Jurkat, Clone E6-1 (cell line): ENCODE measurements at places on chromosomes 2 and 18.

DNA sequence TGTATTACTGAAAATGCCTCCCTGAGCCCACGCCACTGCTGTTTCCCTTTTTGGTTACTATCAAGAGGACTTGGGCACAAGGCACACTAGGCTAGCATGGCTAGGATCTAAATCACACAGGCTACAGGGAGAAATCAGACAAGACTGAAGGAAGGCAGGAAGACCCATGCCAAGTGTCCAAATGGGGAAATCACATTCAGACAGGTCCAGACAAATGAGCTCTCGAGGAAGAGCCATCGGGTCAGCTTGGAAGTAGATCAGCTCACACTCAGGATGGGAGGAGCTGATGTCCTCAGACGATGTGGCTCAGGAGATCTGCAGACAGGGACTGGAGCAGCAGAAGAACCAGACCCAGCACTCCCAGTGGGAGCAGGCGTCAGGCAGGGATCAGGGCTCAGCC lies 113.2 kb downstream of the COL6A3 start:
- DNase-seq: no peak

GRCh38 chr2:140804700-140805260 lies 1326.0 kb downstream of the LRP1B start:
- no peak for DNase-seq

GRCh38 chr2:113898081-113898480 lies 8.2 kb downstream of the ACTR3 start:
- no peak for DNase-seq

GRCh38 chr2:240959214-240959940 lies 39.0 kb upstream of the SNED1 start:
- no peak for DNase-seq

DNA sequence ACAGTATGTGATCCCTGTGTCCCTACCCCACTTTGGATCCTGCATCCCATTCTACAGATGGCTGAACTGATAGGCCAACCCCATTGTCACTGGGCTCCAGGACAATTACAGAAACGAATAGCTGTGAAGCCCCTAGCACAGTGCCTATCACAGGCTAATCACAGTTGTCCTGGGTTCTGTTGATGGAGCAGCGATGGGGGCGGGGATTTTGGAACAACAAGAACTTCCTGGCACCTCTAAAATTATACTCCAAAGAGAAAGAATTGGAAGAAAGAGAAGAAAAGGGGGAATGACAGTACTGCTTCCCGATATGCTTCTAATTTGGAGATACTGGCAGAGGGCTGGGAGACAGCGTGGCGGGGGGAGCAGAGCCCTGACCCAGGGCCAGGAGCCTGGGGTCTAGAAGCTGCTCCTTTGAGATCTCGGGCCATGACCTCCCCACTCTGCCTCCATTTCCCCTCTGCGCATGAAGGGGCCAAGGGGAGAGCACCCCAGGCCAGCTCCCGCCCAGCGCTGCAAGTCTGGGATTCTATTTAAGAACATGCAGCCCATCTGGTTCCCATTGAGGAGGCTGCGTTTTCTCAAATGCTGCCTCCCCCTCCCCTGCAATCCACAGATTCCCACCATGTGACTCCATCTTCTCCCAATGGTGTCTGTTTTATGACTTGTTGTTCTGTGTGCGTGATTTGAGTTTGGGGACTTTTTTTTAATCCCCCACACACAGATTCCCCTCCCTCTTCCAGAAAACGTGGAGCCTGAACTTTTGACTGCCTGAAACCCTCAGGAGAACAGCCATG lies 202.7 kb downstream of the CYP26B1 start:
- no peak for DNase-seq

DNA sequence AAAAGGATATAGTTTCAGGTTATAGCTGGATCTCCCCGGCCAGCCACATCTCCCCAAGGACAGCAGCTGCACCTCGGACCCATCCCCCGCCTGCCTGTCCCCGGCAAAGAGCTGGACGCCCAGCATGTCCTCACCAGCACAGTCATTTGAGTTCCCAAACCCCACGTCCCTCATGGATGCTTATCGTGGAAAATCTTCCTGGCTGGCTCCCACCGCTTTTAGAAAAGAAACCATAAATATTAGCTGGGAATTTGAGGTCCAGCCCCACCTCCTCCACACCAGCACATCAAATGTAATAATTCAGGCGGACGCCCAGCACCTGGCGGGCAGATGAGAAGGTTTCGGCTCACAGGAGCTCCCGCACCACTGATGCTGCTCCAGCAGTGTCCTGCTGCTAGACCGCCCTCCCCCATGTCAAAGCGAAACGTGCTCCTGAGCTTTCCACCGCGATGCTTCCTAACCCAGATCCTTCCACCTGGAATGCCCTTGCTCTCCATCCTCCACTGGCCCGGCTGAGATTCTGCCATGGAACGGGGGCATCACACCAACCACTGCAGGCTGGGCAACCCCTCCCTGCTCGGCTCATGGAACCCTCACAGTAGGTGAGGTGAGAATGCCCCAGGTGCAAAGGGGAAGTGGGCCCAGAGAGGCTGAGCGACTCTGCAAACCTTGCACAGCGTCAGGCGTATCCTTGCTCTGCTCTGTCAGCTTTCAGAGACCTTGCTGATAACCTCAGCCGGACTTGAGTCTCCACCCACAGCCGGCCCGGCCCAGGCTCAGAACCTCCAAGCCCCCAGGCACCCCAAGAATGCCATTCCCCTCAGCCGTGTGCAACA lies 71.5 kb upstream of the GPC1 start:
- no peak for DNase-seq

- DNase-seq: no peak
Observed at GRCh38 chr2:51291762-51292551, 260.0 kb upstream of the NRXN1 start.

GRCh38 chr2:221716426-221717303 lies 144.6 kb upstream of the EPHA4 start:
- no peak for DNase-seq

GRCh38 chr2:210663631-210664089 lies 107.3 kb downstream of the CPS1 start:
- no peak for DNase-seq

DNA sequence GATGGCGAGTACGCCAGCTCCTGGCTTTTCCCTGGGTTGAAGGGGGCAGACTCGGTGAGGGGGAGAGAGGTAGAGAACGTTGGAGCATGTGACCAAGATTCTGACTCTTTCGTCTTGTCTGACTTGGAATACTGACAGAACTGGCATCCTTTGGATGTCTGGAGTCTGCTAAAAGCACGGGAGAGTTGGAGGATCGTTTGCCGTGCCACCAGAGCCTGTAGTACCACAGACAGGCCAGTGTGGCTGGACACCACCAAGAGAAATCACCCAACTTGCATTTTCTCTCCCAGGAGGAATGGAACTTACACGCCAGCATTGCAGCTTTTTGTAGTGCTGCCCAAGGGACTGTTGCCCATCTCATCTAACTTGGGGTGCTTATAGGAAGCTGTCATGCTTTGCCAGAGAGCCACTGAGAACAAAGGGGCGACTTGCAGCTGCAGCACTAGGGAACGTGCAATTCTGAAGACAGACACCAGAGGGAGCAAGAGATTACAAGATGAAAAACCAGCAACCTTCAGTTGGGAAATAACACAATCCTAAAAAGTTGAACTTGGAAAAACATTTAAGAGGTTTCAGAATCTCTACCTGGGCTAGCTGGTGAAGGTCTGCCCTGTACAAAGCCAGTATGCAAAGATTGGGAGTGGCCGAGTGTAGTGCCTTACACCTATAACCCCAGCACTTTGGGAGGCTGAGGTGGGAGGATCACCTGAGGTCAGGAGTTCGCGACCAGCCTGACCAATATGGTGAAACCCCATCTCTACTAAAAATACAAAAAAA lies 24.1 kb downstream of the PSMG2 start:
- DNase-seq: peak; percentile 85

DNA sequence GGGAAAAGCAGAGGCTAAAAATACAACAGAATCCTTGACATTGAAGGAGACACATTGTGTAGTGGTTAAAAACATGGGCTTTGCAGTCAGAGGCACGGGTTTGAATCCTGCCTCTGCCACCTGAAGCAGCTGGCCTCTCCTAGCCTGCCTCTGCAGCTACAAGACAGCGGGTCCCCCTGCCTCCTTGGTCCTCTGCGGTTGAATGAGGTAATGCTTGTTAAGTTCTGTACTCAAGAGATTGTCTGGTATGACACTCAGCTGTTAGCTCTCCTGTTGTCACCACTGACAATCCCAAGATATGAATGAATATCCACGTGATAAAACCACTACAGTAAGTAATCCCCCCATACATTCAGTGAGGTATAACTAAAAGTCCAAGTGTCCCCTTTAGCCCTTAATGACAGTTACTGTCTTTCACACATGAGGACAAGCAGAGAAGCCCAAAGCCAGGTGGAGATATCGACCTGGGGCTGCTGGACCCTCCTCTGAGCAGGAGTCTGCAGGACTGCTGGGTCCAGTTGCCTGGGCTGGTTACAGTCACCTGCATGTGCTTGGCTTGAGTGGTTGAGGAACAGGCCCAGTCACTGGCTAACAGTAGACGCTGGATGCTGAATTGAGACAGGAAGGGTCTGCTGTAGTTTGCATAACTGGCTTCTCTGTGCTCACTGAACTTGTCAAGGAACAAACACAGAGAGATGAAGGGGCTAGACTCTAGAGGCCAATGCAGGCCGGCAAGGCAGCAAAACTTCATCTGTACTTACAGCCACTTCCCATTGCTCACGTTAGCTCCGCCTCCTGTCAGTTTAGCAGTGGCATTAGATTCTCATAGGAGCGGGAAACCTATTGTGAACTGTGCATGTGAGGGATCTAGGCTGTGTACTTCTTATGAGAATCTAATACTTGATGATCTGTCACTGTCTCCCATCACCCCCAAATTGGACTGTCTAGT lies 85.5 kb downstream of the TGFA start:
- no peak for DNase-seq

GRCh38 chr18:11981192-11981542 lies at the start of gene IMPA2:
TSS of gene IMPA2 (plus strand) at chr18:11981507. CDS start at chr18:11981670, 163 bp downstream.
- no peak for DNase-seq

DNA sequence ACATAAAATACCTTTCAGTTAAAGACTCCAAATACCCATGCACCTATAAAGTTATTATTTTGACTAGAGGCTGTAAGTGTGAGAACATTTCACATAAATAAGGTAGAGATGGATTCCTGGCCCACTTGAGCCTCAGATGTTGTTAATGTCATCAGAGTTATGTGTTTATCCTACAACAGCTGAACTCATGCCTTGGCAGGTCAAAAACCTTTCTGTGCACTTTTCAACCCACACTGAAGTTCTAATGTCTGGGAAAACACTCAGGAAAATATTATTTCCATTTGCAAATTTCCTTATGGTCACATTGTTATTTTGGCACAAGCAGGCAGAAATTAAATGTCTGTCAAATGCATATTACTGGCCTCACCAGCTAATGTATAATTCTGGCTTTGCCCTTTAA lies 209.2 kb downstream of the LNPK start:
- DNase-seq: no peak

DNA sequence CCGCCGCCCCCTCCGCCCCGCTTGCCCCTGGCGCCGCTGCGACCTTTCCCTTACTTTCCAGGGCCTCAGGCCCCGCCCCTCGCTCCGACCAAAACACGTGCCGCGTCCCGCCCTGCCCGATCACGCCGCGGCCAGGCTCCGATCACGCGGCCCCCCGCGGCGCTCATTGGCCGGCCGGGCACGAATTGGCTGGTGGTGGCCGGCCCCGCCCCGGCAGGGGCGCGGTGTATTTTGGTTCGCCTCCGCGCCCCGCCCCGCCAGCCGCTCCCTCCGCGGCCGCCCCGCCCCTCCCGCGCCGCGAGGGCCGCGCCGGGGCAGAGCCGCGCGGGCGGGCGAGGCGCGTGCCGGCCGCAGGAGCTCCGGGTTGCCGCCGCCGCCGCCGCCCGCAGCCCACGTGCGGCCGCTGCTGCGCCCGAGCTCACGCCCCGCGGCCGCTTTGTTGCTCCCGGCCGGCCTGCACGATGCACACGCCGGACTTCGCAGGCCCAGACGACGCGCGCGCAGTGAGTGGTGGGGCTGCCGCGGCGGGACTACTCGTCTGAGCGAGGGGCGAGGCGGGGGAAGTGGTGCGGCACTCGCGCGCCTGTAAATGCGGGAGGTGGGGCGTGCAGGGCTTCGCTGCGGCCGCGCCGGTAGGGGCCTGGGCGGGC lies at the start of gene KLF11:
TSS of gene KLF11 (plus strand) at position 295 of the 650 bp plus-strand sequence. CDS start at position 462, 167 bp downstream.
- peak; percentile 15 for DNase-seq

- DNase-seq: peak; percentile 5
Observed at GRCh38 chr18:56294484-56295183, 343.8 kb downstream of the TXNL1 start.

GRCh38 chr2:42934580-42935186 lies 142.3 kb upstream of the HAAO start:
- no peak for DNase-seq

GRCh38 chr2:174449033-174449432 lies 37.8 kb downstream of the GPR155 start:
- DNase-seq: no peak

DNA sequence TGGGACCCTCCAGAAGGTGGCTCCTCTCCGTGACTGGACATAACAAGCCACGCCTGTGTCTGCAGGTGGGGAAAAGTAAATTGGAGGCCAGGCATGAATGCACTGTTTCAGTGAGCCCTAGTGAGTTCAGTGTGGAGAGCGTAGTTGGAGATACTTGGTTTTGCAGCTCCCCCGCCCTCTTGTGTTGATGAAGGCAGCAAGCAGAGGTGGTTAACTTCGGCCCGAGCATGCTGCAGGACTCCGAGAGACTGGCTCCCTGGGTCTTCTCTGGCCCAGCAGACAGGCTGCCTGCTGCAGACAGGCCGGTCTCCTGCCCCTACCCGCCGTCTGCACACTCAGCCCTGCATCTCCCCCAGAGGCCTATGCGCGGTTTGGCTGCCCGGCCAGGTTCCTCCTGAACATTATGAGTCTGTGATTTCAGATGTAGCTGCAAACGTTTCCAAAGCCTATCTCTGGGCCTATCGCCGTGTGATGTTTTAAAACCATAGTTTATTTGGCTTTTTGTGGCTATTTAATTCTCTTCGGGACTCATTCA lies 102.4 kb downstream of the LDLRAD4 start:
- DNase-seq: no peak

- DNase-seq: no peak
Observed at GRCh38 chr2:20551945-20552328, 99.0 kb downstream of the HS1BP3 start.

GRCh38 chr2:233058717-233059546 lies 1.2 kb upstream of the INPP5D start:
- DNase-seq: no peak

DNA sequence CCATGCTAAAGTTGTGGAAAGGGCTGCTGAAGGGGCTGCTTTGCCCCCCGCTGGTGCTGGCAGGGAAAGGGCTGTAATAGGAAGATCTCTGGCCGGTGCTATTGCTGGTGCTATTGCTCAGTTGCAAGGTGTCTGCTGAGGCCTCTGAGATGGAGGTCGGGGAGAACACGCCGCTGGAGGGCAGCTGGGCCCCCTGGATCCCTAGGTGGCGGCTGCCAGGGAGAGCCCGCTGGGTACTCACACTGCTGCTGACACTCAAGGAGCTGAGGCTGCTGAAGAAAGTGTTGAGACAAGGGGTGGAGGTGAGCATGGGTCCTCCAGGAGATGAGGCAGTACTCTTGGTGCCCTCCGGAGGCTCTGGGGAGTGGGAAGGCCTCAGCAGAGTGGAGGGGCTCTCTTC lies 4.2 kb downstream of the FOXI3 start:
- no peak for DNase-seq

DNA sequence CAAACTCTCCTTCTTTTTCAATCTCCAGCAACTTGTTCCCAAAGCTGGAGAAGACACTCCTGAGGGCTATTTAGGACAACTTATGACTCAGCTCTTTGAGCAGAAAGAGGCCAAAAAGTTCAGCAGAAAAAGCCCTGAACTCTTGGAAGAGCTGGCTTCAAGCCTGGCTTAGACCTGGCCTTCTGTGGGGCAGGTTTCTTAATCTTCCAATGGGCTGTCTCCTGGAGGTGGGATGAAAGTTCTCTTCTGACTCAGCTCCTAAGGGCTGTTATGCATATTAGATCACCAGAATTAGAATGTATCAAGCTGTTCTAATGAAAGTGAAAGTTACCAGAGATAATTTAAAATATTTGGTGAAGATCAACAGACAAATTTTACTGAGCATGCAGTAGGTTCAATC lies 129.4 kb downstream of the RAD51AP2 start:
- no peak for DNase-seq
